ENCODE measurements at places on chromosomes 4 and X.

GRCh38 chrX:48531358-48531959 is 8.1 kb upstream of the TBC1D25 start:
- no peak for DNase-seq

DNA sequence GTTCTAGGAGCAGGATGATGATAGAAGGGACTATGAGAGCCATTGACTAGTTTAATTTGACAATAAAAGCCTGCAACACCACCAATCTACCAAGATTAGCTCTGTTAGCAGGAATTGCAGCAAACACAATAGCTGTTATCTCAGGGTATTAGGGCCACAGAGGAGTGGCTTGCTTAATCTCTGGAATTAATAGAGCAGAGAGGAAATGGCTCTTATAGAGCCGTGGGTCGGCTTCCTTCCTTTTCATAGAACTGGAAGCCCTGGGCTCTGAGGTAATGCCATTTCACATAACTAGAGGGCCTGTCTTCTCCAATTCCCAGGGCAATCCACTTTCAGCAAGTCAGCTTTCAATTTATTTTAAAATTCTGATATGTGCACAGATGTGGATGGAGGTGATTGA is 83.0 kb downstream of the MAMLD1 start:
- DNase-seq = no peak

DNA sequence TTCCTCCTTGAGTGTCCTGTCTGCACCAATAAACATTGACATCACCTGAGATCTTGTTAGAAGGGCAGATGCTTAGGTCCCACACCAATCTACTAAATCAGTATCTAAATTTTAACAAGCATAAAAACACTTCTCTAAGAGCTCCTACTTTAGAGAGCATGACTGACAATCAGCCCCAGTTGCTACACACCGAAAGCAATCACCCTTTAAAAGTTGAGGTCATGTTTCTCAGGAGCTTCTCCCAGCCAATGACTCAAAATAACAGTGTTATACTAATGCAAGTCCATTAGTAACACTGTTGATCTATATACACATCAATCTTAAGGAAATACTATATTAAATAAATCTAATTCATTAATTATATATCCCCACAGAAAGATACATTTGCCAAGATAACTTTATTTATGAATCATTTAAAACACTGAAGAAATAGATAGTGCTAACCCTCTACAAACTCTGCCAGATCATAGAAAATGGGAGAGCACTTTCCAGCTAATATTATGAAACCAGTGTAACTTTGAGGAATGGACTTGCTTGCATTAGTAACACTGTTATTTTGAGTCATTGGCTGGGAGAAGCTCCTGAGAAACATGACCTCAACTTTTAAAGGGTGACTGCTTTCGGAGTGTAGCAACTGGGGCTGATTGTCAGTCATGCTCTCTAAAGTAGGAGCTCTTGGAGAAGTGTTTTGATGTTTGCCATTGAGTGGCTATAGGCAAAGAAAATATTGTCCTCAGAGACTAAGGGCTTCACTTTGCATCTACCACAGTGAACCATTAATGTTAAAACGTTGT is 109.8 kb upstream of the HDX start:
- no peak for DNase-seq

DNA sequence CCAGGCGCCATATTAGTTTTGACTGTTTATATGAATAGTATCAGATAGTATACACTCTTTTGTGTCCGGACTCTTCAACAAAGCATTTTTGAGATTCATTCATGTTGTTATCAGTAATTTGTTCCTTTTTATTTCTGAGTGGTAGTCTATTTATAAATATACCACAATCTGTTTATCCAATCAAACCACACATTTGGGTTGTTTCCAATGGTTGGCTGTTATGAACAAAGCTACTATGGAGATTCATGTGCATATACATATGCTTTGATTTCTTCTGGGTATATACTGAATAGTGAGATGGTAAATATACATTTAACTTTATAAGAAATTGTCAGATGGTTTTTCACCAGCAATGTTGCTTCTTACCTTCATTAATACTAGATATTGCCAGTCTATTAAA is 36.8 kb upstream of the TAPT1 start:
- DNase-seq = no peak

DNA sequence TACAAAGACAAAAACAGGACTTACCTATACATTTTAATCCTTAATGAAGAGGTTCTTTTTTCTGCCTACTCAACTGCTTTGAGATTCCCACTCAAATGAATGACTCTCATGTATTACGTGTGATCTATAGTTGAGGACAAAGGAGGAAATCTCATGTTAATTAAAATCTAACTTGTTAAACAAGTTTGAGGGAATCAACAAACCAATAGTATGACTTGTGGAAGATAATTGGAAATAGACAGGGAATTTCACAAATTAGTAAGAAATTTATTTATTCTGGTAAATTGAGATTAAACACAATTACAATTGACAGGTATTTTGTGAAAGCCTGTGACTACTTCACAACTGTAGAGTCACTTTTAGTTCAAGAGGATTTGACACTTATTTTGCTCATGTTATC is at the start of gene TMPRSS11D:
Gene TMPRSS11D (minus strand): TSS at position 101 of the 400 bp plus-strand sequence. CDS start 69 bp downstream, at position 32.
- no peak for DNase-seq

- DNase-seq = no peak
Observed at GRCh38 chr4:4364061-4364460, 22.8 kb upstream of the NSG1 start.

DNA sequence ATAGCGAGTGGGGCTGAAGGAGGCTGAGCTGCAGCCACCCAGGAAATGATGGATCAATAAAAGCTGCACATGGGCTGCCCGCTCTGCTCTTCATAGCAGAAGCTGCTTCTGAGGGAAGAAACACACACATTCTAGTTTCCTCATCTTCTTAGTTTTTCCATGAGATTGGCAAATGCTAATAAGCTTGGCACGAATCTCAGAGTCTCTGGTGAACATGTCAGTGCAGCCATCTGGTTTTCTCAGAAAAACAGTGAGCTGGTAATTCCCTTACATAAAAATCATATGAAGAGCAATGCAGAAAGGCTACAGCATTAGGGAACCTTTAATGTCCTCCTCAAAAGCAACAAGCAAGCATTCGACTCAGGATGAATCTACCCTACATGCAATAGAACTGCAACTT is 69.9 kb downstream of the GATB start:
- no peak for DNase-seq

GRCh38 chr4:48403358-48403757 is 62.0 kb downstream of the SLAIN2 start:
- no peak for DNase-seq

- DNase-seq = no peak
Observed at GRCh38 chr4:128830906-128831503, 21.5 kb downstream of the JADE1 start.

- no peak for DNase-seq
Observed at GRCh38 chrX:43605351-43605750, 50.7 kb upstream of the MAOA start.

- DNase-seq = no peak
Observed at GRCh38 chr4:7018281-7018680, 24.9 kb upstream of the TADA2B start.

- no peak for DNase-seq
Observed at GRCh38 chrX:123083924-123084323, 100.2 kb upstream of the GRIA3 start.

- no peak for DNase-seq
Observed at GRCh38 chr4:122831515-122832196, 5.0 kb downstream of the FGF2 start.

DNA sequence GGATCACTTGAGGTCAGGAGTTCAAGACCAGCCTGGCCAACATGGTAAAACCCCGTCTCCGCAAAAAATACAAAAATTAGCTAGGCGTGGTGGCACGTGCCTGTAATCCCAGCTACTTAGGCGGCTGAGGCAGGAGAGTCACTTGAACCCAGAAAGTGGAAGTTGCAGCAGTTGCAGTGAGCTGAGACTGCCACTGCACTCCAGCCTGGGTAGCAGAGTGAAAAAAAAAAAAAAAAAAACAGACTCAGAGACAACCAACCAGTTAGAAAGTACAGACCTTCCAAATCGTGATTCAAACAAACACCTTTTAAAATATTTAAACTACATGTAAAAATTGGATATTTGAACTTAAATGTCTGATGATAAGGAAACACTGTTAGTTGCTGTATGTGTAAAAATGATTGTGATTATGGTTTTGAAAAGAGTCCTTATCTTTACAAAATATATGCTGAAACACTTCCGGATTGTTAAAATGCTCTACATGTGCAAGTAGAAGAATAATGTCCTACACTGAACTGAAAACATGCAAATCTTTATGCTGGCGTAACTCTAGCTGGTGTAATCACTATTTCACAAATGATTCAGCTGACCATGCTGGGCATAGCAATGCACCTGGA is 37.8 kb downstream of the SH3KBP1 start:
- DNase-seq = no peak

DNA sequence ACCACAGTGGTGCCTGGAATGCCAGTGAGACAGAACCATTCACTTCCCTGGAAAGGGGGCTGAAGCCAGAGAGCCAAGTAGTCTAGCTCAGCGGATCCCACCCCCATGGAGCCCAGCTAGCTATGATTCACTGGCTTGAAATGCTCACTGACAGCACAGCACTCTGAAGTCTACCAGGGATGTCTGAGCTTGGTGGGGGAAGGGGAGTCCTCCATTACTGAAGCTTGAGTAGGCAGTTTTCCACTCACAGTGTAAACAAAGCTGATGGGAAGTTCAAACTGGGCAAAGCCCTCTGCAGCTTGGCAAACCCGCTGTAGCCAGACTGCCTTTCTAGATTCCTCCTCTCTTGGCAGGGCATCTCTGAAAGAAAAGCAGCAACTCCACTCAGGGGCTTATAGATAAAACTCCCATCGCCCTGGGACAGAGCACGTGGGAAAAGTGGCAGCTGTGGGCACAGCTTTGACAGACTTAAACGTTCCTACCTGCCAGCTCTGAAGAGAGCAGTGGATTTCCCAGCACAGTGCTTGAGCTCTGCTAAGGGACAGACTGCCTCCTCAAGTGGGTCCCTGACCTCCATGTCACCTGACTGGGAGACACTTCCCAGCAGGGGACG is 32.0 kb downstream of the NAP1L2 start:
- no peak for DNase-seq

DNA sequence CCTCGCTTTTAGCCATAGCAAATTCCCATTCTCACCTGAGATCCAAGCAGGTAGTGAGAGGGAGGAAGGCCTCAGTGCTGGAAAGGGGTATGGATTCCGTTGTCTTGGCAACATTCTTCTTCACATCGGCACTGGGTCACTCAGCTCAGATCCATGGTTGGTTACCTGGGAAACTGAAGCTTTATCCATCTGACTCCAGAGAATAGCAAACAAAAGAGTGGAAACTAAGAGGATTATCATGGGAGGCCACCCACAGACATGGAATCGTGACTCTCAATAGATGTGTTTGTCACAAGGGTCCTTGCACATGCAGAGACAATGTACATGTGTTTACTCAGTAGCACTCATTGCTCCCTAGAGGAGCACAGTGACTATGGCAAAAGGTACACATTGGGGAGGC is 81.0 kb downstream of the MAGED4 start:
- DNase-seq = no peak

DNA sequence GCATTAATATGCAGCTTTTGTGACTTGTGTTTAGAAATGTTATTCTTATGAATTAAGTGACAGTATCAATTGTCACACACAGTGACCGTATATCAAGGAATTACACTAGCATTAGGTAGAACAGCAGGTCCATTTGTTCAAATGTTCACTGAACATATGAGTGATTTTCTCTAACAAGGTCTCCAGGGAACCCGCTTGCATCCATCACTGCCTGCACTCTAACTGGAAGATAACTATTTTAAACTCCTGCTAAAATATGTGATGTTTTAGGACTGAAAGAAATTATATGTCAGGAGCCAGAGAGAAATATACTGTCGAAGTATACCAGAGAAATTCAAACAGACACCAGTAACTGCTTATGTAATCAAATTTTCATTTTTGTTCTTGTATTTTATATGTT is 1395.7 kb downstream of the PCDH18 start:
- no peak for DNase-seq

- DNase-seq = peak; percentile 33
Observed at GRCh38 chrX:120334151-120334550, 22.9 kb upstream of the TMEM255A start.

DNA sequence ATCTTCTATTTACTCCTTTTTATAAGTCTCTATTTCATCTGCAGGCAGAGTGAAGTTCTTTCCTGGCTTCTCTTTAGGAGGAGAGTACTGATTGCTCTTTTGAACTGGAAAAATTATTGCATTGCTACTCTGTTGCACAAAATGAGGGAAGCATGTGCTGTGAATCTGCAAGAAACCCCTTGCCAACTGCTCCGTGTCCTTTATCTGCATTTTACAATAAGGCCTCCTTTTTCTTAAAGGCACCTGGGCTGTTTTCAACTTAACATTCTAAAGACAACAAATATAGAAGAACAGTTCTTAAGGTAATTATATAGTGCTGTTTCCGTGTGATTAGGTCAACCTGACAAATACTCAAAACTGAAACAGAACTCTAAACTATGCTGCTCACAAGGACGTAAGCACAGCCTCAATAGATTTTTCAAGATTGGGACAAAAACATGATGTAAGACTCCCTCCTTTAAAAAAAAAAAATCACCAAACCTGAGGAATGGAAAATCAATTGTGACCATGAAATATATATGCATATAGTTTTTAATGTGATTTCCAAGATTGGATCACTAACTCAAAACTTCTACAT is 716.6 kb upstream of the INTU start:
- DNase-seq = no peak

DNA sequence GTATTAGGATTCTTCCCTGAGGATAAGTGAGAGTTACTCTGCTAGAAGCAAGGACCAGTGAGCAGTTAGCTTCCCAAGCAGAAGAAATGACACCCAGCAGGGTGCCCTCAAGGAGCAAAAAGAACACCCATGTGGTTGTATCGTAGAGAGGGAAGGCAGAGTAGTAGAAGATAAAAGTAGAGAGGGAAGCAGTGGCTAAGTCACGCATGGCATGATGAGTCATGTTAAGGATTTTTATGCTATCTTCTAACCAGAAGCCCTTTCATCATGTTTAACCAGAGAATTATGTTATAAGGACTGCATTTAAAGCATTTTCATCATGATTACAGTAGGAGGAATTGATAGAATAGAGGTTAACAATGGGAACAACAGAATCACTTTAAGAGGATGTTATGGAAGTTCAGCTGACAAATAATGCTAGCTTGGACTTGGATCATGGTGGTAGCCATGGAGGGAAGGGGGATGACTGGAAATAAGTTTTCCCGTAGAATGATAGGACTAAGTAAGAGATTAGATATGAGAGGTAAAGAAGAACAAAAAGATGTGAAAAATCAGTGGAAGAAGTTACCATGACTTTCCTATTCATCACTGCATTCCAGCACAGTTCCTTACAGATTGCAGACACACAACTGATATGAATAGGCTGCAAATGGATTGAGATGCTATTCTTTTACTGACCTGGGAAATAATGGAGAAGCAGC is 383.5 kb upstream of the INTU start:
- no peak for DNase-seq
